Renal cortex interstitium (tissue), 15 donors: ENCODE measurements at places on chromosomes 4 and X.

GRCh38 chr4:121654738-121655137, 42.0 kb downstream of the ANXA5 start:
- DNase-seq: no peak

GRCh38 chrX:33307911-33308354, 96.6 kb upstream of the DMD start:
- no peak for DNase-seq

- no peak for DNase-seq
Observed at GRCh38 chr4:70062000-70062399, 11.8 kb downstream of the HTN1 start.

- no peak for DNase-seq
Observed at GRCh38 chr4:40831146-40831907, 81.6 kb downstream of the NSUN7 start.

GRCh38 chrX:9642270-9642995, 123.2 kb downstream of the GPR143 start:
- no peak for DNase-seq

GRCh38 chr4:54363037-54363436, 133.9 kb downstream of the PDGFRA start:
- DNase-seq: no peak
